Activated naive CD8-positive, alpha-beta T cell treated with anti-CD3 and anti-CD28 coated beads, Interleukin-2, amount 50 U/mL, for 16 hours (primary cell): ENCODE measurements at places on chromosomes 7 and 10.

GRCh38 chr7:155669717-155670505, 25.4 kb downstream of the RBM33 start:
- no peak for DNase-seq

- DNase-seq: no peak
Measured at GRCh38 chr10:58531084-58531695, 18.5 kb downstream of the BICC1 start.

GRCh38 chr10:74821501-74821900, 4.9 kb upstream of the KAT6B start:
- DNase-seq: no peak

DNA sequence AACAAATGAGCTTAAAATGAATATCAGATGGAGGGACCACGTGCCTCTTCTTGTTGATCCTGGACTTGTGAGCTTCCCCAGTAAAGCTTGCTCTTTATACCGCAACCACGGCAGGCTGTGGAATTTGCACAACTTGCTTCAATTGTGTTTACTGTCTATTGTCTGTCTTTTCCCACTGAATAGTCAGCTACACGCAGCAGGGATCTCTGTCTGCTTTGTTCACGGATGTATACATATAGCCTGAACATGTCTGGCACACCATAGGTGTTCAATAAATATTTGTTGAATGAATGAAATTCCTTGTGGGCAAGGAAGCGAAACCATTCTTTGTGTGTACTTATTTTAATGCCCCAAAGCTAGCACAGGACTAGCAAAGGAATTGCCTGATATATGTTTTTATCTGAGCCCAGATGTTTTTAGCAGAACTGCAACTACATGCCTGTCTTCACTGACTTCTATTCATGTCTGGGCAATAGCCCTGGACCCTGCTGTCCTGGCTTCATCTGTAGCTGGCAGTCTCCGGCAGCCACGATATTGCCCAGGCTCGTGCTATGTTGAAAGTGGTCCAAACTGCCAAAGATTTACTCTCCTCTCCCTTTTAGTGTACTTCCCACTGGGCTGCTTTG, 29.9 kb upstream of the IFRD1 start:
- no peak for DNase-seq

DNA sequence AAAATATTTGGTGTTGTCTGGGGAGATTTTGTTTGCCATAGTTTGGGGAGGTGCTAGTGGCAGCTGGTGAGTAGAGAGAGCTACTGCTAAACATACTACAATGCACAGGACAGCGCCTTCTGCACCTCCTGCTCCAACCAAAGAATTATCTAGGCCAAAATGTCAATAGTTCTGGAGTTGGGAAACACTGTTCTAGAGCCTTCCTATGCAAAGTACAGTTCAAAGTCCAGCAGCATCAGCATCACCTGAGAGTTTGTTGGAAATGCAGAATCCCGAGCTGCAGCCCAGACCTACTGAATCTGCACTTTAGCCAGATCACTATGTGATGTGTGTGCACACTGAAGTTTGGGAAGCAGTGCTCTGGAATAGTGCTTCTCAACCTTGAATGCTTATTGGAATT, 290.7 kb downstream of the TCF7L2 start:
- no peak for DNase-seq

DNA sequence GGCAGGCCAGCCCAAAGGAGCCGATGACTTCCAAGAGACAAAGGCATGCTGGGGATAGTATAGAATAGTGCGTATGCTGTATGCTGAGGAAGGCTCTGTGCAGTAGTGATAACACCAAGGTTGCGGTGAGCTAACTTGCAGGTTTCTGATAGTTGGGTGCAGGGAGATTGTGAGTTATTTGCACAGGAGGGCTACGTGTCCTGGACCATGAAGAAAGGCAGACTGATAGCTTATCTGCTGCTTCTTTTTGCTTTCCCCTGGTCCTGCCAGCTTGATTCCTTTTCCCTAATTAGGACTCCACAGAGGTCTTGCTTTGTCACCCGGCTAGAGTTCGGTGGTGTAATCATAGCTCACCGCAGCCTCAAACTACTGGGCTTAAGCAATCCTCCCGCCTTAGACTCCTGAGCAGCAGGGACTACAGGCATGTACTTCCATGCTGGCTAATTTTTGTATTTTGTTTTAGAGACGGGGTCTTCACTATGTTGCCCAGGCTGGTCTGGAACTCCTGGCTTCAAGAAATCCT, 43.9 kb upstream of the ARHGAP12 start:
- no peak for DNase-seq

GRCh38 chr7:31955021-31955420, 115.2 kb downstream of the PDE1C start:
- no peak for DNase-seq

GRCh38 chr10:8060010-8060703, 5.7 kb downstream of the GATA3 start:
- no peak for DNase-seq

DNA sequence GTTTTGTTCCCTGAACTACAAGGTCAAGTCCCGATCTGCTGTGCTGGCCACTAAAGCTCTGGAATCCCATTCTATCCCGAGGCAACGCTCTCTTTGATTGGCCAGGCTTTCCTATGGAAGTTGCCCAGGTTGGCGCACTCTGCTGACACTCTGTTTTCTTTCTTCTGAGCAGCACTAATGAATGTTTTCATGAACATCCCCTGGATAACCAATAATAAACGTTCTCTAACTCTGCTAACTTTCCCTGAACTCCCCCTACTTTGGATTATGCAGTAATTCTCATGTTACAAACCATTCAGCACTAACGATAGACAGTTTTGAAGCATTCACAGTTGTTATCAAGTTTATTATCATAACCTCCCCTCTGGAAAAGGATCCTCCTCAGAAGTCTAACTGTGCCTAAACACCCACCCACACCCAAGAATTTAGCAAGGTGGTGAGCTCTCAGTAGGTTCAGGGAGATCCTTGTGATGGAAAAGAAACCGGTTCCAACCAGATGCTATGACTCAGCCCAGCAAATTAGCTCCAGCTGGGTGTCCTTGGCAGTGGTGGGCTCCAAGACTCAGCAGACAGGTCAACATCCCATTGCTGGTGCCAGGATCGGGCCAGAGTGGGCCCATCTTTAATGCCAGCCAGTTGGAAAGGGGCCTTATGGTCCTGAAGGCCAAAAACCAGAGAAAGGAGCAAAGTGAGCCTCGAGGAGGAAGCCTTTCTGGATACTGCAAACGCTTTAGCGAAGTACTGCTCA, 68.4 kb downstream of the CREB3L2 start:
- DNase-seq: no peak

GRCh38 chr10:132461103-132461682, 64.2 kb downstream of the PWWP2B start:
- DNase-seq: no peak

GRCh38 chr7:42285383-42285824, 48.4 kb upstream of the GLI3 start:
- no peak for DNase-seq

DNA sequence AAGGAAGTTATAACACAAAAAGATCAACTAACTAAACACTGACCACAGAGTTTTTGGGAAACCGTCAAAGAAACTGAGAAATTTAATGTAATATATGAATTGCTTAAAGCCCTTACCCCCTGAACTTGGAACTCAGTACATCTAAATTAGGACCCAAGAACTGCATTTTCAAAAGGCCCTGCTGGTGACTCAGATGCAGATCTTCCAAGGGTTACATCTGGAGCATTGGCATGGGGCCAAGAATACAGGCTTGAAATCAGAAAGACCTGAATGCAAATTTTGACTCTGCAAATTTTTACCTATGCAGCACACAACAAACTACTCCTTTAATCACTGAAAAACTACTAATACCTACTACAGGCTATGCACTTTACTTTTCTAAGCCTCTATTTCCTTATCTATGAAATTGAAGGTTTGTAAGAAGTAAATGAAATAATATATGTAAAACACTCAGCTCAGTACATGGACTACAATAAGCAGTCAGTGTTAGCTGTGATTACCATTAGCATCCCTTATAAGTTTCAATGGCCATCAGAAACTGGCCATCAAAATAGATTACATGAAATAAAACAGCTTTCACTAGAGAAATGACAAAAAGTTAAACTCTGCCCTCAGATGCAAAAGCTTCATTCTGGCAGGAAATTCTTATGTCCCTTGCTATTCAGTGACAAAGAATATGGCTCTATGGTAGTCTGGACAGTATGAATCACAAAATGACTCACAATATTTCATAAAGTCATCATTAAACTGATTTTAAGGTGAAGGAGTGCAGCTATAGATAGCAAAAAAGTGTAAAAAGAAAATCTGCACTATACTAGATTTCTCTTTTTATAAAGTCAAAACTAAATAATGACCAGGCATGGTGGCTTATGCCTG, 43.6 kb downstream of the NSUN6 start:
- DNase-seq: no peak

DNA sequence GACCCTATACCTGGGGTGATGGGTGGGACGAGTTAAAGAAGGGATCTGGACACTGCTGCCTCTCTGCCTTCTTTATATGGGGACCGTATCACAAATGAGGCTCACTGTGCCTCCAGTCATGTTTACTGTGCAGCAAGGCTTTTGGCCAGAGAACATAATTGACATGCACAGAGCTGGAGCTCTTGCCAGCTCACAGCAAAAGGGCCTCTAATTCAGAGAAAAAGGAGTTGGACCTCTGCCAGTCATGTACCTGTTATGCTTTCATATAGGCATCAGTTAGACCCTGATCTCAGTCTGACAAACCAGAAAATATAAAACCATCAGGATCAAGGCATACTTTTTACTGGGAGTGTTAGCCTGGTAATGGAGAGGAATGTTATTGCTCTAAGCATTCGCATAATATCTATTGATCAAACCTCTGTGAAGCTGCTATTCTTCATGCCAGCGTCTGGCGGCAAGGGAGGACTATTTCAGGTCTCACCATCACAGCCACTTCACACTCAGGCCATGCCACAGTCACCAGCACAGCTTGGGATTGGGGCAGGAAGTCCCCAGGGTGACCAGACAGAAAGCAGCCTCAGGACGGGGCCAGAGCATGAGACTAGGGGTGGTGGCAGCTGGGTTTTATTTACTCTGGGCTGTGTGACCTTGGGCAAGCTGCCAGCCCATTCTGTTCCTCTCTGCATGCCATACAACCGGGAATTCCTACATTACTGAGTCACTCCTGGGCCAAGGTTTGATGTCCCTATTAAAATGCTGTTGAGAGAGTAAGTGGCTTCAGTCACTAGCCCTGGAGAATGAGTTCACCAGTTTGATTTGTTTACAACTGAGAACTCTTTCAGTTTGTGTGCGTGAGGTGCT, 90.1 kb downstream of the NPSR1 start:
- DNase-seq: no peak

- DNase-seq: no peak
Measured at GRCh38 chr7:131076711-131077181, 250.9 kb upstream of the MKLN1 start.

GRCh38 chr10:107918171-107918570, 753.7 kb upstream of the SORCS1 start:
- DNase-seq: no peak

DNA sequence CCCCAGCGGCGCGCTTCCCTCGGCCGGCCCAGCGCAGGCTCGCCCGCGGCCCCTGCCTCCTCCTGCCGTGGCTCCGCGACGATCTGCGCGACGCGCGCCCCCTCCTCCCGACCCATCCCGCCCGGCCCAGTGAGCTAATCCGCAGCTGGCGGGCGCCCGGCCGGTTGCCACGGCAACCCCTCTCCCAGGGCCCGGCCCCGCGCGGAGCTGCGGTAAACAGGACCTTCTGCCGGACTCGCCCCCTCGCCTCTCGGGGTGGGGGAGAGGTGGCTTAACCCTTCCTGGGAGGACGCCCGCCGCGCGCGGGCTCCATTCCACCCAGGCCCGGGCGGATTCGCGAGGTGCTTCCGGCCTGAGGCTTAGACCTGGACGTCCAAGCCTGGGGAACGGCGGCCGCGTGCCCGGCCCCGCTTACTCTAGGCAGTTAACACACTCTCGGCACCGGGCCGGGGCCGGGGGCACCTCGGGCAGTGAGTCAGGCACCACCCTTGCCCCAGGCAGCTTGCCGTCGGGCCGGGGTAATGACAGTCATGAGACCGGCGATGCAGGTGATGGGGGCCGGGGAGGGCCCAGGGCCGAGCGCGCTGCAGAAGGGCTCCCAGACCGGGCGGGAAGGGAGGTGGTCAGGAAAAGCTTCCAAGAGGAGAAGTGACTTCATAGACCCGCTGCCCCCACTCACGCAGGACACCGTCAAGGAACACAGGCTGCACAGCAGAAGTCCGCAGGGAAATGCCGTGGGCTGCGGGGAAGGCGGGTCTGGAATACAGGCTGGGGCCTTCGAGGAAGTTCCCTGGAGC, at the start of gene DENND2A:
Gene DENND2A (minus strand): TSS at position 87 of the 797 bp plus-strand sequence. CDS start 38,416 bp downstream, outside the sequence.
- DNase-seq: no peak

GRCh38 chr7:66669496-66669895, 40.8 kb downstream of the KCTD7 start:
- DNase-seq: no peak

GRCh38 chr10:103649654-103650423, 156.3 kb downstream of the NEURL1 start:
- no peak for DNase-seq

DNA sequence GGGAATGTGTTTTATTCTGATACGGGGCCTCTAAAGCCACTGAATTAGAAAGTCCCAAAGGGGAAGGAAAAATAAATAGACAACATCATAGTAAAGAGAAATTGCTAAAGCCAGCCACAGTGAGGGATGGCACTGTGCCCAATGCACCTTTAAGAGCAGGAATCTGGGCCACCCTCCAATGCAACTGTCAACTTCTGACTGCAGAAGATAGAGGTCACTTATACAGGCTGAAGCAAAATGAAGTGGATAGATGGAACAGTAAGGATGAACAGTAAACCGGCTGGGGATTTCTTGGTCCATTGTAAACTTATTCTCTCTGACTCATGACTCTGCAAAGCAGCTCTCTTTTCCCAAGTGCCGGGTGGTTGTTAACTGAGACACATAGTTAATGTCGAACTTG, 54.0 kb upstream of the KCNIP2 start:
- DNase-seq: no peak

DNA sequence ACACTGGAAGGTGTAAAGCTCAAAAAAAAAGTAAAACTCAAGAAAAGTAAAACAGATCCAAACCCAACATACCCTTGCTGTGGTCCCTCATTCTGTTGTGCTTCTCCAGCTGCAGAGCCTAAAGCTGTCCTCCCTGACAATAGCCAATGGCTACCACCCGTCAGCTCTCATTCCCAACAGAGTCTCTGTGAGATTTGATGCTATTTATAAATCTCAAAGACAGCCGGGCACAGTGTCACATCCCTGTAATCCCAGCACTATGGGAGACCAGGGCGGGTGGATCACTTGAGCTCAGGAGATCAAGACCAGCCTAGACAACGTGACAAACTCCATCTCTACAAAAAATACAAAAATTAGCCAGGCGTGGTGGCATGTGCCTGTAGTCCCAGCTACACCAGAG, 116.0 kb downstream of the KMT2E start:
- DNase-seq: no peak

GRCh38 chr10:42975005-42975493, 101.8 kb upstream of the RET start:
- DNase-seq: no peak

- DNase-seq: no peak
Measured at GRCh38 chr10:88980247-88980646, 10.4 kb upstream of the FAS start.

GRCh38 chr7:99622596-99622995, 5.8 kb downstream of the ZSCAN25 start:
- DNase-seq: no peak
